ENCODE measurements at places on chromosomes 1 and 21.

DNA sequence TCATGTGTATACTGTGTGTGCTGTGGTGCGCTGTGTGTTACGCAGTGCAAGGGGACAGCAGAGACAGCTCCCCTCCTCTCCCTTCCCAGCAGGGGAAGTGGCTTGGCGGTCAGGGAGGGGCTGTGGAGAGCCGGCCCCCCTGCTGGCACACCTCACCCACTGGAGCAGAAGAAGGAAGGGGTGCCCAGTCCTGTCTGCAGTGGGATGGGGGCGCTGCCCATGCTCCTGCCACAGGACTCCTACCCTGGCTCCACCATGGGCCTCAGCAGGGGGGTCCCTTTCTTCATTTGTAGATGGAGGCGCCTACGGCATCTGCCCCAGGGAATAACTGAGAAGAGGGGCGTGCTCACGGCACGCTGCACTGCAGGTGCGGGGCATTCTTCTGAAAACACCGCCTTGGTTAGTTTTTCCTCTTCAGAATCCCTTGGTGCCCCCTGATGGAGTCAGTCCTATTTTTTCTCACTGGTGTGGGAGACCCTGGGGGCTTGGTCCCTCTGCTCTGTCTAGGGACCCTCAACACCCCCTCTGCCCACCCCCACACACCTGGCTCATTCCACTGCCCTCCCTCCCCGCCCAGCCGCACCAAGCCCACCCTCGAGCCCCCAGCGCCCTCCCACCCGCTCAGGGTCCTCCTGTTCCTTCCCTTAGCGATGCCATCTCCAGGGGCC lies 13.8 kb upstream of the LDLRAP1 start:
- no peak for DNase-seq

- no peak for DNase-seq
Observed at GRCh38 chr1:35448344-35448801, 108.8 kb downstream of the KIAA0319L start.

GRCh38 chr1:184014271-184014670 lies 23.3 kb downstream of the COLGALT2 start:
- no peak for DNase-seq

GRCh38 chr21:33763582-33763899 lies 121.2 kb downstream of the ITSN1 start:
- DNase-seq, result no peak

DNA sequence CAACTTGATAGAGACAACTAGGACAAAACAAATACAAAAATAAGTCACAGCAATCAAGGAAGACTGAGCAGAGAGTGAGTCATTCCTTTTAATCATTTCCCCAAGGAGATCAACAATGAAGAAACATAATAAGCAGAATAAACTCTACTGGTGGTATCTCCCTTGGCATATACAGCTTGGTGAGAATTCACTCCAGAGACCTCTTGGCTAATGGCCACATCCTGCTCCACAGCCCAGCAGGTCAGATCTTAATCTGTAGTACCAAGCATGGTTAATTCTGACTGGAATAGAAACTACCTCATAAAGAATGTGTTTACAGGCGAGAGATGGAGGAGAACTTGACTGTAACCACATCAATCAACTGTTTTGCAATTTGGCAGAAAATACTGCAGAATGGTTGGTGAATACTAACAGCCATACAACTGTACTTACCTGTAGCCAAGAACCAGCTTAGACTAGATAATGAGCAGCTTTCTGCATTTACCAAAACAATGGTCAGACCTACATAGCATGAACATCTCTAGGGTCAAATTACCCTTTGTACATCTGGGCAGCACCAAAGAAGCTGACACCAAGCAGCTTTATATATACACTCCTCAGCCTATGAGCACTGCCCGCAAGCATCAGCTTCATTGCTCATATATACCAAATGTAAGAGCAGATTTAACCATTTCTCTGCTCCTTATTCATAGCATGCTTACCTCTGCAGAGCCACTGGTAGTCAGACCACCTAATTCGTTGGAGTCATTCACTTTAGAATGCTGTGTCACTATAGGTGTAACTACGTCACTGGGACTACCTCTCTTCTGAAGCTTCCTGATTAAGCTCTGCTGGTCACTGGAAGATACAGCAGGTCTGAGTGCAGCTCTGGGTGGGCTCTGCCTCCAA lies 51.0 kb downstream of the KIAA0319L start:
- DNase-seq, result peak; percentile 9

DNA sequence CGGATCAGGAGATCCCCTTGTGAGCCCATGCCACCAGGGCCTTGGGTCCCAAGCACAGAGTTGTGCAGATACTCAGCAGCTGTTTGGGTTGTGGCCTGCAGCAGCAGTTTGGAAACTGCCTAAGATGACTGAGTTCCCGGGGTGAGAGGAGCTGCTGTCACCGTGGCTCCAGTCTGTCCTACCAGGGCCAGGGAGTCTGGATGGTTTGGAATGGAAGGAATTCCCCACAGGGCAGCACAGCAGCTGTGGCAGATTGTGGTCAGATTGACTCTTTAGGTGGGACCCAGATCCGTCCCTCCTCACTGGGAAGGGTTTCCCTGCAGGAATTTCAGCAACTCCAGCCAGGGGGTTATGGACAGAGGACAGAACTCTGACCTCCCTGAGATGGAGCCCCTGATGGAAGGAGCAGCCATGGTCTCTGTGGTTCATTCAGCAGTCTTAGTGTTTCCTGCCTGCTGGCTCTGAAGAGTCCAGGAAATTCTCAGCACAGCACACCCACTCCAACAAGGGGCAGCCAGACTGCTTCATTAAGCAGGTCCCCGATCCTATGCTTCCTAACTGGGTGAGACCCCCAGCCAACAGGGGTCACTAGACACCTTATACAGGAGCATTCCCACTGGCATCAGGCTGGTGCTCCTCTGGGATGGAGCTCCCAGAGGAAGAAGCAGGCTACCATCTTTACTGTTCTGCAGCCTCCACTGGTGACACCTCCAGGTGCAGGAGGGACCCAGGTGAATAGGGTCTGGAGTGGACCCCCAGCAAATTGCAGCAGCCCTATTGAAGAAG lies 51.5 kb upstream of the TNFSF4 start:
- DNase-seq, result no peak

GRCh38 chr1:239686386-239686785 lies 300.0 kb downstream of the CHRM3 start:
- no peak for DNase-seq

DNA sequence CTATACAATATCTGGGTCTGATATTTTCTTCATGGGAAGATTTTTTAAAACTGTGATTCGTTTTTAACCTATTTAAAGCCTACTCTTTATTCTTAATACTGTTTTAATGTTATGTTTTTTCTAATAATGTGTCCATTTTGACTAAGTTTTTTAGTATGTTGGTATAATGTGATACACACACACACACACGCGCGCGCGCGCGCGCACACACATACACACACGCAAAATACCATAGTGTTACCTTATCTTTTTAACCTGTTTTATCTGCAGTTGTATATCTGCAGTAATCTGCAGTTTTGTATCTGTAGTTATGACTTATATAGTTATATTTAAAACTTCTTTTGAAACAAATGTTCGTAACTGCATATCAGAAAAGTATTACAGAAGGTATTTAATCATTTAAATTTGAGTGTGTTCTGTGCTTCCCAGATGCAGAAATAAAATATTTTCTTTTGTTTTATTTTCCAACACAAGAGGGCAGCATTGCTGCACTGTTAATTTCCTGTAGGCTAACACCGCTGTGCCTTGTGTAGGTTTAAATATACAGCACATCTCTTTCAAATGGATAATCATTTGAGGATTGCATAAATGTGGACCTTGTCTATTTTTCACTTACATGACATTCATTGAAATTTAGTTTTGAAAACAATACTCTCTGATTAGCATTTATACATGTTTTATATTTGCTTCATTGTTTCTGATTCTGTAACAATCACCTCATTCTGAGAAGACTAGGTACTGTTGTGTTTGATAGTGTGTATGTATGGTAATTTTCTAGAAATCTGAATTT lies 166.1 kb downstream of the PDE4B start:
- DNase-seq, result peak; percentile 2
